Activated CD8-positive, alpha-beta memory T cell treated with anti-CD3 and anti-CD28 coated beads for 48 hours (primary cell): ENCODE measurements at places on chromosomes 5 and 9.

GRCh38 chr5:147532156-147532555, 22.3 kb upstream of the DPYSL3 start:
- no peak for DNase-seq

DNA sequence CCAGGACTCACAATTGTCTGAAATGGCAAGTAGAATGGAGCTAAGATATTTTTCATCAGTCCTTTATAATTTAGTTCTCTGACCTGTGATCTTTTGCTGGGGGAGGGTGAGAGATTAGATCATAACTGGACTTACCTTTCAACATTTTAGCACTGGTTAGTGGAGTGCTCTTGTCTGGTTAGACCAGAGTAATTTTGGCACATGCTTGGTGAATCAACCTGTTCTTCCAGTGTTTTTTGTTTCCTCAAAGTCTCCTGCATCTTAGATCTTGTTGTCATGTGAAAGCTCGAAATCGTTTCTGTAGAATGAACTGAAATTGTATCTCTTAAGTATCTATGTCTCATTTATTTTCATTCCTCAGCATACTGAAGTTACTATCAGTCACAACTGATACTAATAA, 122.4 kb downstream of the TLE4 start:
- no peak for DNase-seq

DNA sequence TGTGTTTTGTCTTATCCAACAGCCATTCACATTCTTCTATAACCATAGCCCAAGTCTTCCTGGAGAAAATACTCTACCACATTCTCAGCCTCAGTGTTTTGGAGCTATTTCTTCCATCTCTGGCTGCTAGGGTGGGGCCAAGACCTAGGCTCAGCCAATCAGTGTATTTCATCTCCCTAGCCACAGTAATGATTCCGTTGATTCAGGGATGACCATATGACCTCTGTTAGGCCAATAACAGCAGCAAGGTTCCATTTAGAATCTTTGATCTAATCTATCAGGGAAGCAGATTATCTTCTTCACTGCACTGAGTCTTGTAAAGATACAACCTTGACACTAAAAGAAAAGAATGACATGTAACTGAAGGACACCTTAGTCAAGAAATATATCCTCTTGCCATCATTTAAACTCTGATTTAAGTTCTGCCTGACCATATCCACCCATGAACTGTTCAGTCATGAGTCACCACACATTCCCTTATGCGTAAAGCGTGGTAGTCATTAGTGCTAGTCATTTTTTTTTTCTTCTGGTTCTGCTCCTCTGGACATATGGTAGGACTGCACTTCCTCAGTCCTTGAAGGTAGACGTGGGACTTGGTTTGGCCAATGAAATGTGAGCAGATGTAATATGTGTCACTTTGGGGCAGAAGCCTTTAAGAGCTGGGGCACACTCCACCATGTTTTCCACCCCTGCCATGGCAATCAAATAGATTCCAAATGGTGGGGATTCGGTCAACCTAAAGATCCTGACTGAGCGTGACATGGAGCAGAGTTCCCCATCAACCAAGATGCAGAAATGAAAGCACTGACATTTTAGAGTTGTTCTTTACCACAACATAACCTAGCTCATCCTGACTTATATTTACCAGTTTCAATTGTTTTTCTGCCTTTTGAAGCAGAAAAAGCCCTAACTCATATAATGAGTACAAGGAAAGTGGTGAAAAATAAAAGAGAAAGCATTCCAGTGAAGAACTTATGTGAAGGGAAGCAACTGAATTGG, 12.7 kb upstream of the PRELID2 start:
- no peak for DNase-seq

DNA sequence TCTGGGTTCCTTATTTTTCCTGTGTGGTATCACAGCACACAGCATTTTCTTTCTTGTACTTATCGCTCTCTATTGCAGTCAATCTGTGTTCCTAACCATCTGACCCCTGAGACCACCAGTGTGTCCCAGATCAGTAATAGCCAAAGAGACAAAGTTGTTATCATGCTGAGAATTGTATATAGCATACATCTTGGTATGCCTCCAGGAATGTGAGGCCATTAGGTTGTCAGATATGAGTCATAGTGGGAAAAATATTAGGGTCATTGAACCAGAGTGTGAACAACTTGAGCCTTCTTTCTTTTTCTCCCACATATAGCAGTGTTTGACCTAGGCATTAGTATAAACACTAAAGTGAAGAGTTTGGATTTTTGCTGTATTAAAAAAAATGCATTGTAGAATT, 106.3 kb downstream of the NDUFAF2 start:
- no peak for DNase-seq

- no peak for DNase-seq
Observed at GRCh38 chr5:37355161-37355560, 15.7 kb downstream of the NUP155 start.

DNA sequence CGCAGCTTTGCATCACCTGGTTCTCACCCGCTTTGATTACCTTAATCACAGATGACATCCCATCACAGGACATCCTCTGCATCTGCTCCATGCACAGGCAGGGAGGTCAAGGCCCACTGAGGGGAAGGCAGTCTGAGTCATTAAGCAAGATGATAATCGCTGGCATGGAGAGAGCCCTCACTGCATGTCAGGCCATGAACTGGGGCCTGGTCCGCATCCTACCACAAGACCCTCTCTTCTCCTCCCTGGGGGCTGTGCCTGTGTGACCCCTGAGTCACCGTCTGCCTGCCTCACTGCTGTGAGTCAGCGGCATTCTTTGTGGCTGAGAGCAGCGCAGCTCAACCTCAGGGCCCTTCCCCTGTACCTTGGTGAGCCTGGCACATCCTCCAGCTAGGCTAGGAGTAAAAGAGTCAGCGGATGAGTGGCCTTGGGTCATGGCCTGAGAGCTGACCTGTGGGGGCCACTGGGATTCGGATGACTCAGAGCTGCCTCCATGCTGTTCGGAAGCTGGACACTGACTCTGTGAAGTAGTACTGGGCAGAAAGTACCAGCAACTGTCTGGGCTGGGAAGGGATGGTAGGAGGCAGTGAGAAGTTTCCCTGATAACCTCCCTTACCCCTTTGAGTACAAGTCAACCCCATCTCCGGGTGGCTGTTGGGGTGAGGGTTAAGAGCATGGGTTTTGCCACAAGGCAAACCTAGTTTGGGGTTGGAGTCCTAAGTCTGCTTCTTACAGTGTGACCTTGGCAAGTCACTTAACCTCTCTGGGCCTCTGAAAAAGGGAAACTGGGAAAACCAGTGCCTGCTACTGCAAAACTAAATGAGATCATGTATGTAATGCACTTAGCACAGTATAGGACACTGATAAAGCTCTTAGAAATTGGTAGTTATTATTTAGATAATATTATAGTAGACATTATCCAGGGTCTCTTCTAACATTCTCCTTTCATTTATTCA, 14.6 kb upstream of the ARSI start:
- no peak for DNase-seq

- no peak for DNase-seq
Observed at GRCh38 chr5:152086668-152087067, 162.0 kb upstream of the GLRA1 start.

DNA sequence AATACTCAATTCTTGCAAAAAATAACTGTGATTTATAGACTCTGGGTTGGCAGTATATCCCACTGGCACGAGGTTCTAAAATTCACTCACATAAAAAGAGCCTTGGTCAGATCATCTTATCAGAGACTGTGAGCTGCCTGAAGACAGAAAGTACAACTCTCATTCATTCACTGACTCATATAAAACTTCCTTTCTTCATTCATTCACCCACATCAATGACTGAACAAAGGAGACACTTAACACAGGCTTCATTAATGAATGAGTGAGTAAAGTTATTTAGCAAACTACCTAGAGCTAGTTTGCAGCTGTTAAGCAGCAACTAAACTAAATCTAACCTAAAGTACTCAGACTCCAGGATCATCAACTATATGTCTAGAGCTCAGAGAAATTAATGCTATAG, 214.7 kb downstream of the DENND1A start:
- DNase-seq = no peak

GRCh38 chr5:475704-476101, 32.7 kb downstream of the EXOC3 start:
- no peak for DNase-seq

- DNase-seq = no peak
Observed at GRCh38 chr5:131867524-131867923, 70.7 kb upstream of the FNIP1 start.

GRCh38 chr9:89543111-89543510, 45.2 kb upstream of the SEMA4D start:
- DNase-seq = no peak

GRCh38 chr9:79641070-79641469, 69.3 kb downstream of the TLE4 start:
- DNase-seq = no peak

DNA sequence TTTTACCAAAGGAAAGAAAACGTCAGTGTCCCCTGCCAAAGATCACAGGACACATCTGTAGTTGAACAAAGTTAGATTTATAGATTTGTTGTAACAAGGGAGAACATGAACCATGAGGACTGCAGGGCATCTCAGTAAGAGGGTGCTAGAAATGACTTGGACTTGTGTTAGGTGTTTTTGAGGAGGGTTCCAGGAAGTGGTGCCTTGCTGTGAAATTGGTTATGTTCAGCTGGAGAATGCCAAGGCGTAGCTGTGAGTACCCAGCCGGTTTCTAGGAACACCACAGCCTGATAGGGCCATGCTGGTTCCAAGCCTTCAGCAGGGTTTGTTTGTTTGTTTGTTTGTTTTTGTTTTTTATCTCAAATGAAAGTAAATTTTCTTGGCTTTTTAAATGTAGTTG, 5.3 kb downstream of the SPEF2 start:
- DNase-seq = no peak

DNA sequence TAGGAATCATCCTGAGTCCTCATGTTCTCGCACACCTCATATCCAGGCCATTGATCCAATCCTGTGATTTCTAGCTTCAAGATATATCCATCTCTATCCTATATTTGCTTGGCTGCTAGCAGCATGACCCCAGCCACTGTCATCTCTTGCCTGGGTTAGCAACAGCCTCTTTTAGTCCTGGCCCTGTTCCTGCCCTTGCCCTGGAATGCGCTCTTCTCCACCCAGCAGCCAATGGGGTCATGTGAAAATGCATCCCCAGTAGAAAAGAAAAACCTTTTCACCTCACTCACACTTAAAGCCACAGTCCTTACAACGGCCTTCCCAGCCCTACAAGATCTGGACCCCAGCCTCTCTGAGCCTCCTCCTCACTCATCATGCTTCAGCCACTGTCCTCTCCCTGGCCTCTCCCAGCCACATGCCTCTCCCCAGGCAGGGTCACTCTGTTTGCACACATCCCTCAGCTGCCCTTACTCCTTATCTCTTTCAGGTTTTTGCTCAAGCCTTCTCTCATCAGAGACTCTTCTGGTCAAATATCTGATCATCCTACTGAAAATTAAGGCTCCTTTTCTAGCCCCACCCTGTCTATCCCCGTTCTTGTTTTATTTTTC, 34.3 kb upstream of the NR3C1 start:
- no peak for DNase-seq

GRCh38 chr5:53453898-53454718, 26.3 kb upstream of the FST start:
- no peak for DNase-seq

DNA sequence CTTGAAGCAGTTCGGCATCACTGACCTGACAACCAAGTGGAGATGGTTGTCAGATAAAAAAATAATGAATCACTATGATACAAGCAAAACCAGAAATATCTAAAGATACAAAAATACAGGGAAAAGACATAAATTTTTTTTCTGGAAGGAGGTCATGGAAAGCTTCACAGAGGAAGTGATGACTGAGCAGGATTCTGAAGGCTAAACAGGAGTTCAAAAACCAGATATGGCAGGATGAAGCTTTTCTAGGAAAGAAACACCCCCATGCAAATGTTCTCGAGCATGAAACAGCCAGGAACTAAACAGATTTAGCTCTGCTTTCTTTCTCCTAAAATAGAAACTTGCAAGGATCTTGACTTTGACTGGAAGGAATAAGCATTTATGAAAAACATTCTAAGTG, 60.7 kb upstream of the IFNE start:
- DNase-seq = no peak

DNA sequence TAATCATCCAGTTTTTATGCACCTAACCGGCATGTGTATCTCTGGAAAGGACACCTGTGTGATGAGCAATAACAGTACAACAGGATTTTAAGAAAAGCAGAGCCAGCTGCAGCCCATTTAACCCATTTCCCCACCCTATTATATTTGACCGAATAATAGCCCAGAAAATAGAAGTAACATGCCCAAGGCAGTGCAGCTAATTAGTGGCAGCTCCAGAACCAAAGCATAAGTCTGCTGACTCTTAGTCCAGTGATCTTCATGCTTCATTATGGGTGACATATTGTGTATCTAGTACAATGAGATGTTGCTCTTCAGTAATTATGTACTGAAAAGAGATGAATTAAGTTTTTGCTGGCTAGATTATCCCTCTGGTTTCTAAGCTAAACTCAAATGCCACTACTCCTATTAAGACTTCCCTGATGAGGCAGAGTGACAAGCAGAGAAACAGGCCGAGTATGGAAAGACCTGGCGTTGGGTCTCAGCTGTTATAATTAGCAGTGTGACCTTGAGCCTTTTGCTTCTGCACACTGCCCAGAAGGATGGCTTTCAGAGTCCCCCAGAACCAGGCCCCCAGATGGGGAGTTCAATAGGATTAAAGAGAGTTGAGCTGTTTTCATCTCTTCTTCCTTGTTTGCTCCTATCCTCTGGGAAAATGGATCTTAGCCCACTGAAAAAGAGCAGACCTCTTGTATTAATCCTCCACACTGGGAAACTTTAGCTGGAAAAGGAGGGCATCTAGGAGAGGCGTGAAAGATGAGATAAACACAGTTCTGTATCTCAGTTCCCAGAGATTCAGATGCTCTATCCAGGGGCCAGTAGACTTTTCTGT, 10.8 kb upstream of the C1QTNF3 start:
- DNase-seq = no peak

DNA sequence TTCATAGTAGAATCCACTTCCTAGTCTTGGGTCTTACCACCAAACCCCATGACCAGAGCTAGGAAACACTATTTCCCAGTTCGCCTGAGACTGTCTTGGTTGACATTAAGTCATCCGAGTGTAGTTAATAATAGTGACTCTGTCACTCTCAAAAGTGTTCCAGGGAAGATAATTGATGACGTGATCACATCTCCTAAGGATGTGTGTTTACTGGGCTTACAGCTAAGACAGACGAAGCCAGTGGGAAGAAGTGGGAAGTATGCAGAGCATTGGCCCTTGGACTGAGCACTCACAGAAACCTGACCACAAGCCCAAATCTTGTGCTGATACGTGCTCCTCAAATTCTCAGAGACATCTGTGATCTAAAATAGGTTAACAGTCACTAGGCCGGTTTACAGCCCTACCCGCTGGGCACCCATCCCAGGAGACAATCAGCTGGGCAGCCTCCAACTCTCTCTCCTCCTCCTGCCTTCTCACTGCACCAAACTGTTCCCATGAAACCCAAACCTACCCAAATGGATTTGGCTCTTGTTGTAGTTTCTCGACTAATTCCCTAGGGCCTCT, 316.6 kb downstream of the TLE1 start:
- no peak for DNase-seq

- DNase-seq = no peak
Observed at GRCh38 chr9:120920806-120921178, 5.8 kb downstream of the TRAF1 start.

GRCh38 chr5:1311439-1312055, 16.7 kb upstream of the TERT start:
- no peak for DNase-seq

GRCh38 chr5:156396063-156396829, 69.3 kb downstream of the SGCD start:
- DNase-seq = no peak

GRCh38 chr9:7777771-7778170, 21.8 kb downstream of the DMAC1 start:
- DNase-seq = no peak
